Stimulated activated CD4-positive, alpha-beta T cell treated with anti-CD3 and anti-CD28 coated beads, Interleukin-15, amount 100 ng/mL, for 24 hours (primary cell): ENCODE measurements at places on chromosomes 11 and 22.

DNA sequence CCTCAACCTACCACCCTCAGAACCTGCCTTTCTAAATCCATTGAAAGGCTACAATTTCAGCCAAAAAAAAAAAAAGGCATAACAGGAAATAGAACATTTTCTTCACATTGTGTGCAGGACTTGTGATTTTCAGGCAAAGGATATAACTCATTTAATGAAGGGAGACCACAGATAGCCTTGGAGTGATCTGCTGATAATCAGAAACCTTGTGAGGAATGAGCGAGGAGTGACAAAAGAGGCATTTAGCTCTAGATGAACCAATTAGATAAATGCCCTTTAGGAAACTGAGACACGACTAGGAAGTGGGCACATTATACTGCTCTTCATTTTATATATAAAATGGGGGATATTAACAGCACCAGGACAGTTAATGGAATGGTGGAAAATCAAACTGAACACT is 216.5 kb upstream of the GRIA4 start:
- no peak for DNase-seq

DNA sequence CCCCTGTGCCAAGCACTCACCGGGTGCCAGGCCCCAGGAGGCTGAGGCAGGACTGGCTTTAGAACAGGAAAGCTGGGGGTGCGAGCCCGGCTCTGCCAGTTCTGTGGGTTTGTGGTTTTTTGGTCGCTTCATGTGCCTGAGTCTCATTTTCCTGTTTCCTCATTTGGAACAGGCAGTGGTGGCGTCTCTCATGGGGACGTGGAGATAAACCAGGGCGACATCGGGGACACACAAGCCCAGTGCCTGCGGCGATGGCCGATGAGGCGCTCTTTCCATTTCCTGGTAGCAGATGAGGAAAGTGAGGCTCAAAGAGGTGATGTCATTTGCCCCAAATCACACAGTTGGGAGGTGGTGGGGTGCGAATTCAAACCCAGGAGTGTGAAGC is 20.8 kb upstream of the CHKA start:
- peak; percentile 81 for DNase-seq

GRCh38 chr22:40522141-40522540 is 114.4 kb downstream of the MRTFA start:
- no peak for DNase-seq

DNA sequence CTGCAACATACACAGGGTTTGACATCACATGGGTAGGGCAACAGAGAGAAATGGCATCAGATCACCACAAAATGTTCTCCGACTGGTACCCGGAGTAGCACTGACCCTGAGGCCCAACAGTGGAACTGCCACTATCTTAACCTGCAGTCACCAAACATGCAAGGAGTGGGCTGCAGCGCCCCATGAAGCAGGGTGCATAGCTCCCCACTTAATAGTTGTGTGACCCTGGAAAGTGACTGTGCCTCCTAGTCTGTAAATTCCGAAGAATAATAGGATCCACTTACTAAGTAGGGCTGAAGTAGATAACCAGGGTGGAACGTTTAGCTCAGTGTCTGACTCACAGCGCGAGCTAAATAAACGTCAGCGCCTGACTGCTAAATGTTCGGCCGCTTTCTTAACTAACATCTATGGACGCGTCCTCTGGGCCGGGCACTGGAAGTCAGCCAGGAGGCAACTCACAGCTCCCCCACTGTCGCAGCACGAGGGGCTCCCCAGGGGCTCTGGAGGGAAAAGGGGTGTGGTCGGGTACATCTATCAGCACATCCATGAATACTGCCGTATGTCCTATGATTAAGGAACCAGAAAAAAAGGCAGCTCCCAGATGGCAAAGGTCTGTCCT is 777 bp downstream of the LTO1 start:
- DNase-seq: peak; percentile 19

- no peak for DNase-seq
Observed at GRCh38 chr11:119432484-119433357, 9.7 kb upstream of the THY1 start.

DNA sequence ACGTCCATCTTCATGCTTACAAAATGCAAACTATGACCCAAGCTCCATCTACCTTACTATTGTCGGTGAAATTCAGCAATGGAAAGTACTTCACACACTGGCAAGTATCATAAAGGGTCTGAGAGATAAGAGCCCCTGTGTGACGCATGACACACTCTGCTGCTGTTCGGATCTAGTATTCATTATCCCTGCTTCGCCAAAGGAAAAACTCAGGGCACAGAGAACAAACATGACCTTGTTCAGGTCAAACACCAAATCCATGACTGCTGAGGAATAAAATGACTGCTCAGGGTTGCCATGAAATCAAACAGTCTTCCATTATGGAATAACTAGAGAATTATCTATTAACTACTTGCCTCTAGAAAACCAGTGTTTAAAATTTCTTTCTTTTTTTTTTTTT is 73.0 kb downstream of the MICAL3 start:
- DNase-seq: no peak

- no peak for DNase-seq
Observed at GRCh38 chr11:35932681-35933319, 11.1 kb upstream of the LDLRAD3 start.

- DNase-seq: no peak
Observed at GRCh38 chr11:86374069-86374468, 618 bp upstream of the CCDC81 start.

DNA sequence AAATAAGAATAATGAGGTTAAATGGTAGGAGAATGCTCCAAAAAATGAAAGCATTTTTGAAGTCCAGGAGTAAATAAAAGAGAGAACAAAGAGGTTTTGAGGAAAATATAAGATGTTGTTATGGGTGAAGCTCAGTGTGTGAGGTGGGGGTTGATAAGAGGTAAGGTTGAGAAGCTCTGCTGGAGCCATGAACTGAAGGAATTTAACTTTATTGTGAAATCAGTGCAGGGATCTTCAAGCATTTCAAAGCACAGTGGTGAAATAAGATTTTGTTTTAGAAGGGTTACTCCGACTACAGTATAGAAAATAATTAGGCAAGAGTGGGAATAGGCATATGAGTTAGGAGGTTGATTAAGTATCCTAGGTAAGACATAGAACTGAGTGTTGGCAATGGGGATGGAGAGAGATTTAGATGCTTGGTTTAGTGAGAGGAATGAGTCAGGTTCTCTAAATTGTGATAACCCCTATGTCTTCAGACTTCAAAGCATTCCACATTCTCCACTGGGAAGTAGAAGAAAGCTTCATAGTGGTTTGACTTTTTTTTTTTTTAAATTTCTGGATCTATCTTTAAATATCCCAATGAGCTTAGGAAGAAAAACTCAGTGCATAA is 403.2 kb downstream of the AASDHPPT start:
- no peak for DNase-seq

DNA sequence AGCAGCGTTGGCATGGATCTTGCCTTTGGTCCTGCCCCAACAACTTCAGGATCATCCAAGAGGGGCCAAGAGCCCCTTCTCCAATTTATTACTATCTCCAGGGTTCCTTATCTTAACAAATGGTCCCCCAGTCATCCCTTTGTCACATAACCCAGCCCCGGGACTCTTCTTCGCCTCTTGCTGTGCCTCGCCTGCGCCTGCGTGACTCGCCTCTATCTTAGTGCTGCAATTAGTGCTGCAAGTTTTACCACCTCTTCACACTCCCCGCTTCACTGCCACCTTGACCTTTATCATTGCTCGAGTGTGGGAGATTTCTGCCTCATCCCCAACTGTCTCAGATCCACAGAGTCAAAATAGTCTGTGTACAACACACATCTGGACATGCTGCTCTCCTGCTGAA is 4.0 kb upstream of the IGSF22 start:
- DNase-seq: no peak

DNA sequence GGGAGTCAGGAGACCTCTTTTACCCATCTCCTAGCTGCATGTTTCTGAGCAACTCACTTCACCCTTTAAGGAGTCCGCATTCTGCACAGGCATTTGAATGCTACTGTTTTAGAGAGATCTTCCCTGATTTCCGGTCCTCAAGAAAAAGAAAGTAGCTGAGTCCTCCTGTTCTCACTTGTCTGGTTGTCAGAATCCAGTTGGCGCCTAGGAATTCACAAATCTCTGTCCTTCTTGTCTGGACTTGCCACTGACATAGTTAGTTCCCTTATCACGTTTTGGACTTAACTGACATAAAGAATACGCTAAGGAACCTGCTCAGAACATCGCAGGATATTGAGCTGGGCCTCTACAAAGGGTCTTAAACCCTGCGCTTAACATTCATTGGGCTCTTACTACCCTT is 61.3 kb upstream of the OR5P2 start:
- DNase-seq: no peak

- no peak for DNase-seq
Observed at GRCh38 chr11:133164986-133165385, 367.3 kb downstream of the OPCML start.

DNA sequence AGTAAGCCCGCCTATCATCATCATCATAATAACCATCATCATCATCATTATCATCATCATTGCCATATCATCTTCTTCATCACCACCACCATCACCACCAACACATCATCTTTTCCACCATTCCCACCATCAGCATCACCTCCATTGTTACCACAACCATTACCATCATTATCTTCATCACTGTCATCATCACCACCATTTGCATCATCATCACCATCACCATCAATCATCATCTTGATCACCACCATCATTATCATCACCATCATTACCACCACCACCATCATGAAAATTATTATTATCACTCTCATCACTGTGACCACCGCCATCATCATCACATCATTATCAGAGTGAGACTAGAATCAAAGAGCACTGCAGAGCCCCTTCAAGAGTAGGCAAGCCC is 199.4 kb upstream of the SEZ6L start:
- DNase-seq: no peak

DNA sequence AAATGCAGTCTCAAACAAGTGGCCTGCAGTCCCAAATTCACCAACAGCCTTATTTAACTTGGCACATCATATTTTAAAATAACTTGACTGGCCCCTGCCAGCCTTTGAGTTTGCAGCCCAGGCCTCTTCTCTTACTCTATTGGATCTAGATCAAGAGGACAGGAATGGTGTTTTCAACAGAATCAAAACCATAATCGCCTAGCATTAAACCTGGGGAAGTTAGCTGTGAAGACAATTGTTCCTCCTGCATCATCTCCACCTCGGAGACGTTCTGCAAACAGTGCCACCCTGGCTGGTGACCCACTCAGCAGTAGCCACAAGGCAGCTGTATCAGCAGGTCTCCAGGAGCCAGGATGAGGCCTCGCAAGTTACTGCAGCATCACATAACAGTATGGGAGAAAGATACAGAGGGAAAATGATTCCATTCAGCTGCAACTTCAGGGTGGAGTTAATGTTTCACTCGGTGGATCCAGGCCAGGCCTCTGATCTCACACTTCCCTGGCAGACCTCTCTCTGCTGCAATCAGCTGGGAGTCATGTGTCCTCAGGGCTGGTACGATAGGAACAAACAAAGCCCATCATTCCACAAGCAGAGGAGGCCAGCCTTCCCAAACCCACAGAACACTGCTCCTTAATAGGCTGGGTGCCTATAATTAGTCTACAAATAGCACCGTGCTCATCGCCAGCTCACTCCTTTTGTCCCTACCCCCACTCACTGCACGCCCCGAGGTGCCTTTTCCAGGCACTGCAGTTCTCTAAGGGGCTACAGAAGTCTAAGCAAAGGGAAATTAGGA is 18.6 kb upstream of the SCN2B start:
- no peak for DNase-seq

GRCh38 chr11:24755260-24755839 is 258.5 kb downstream of the LUZP2 start:
- no peak for DNase-seq

DNA sequence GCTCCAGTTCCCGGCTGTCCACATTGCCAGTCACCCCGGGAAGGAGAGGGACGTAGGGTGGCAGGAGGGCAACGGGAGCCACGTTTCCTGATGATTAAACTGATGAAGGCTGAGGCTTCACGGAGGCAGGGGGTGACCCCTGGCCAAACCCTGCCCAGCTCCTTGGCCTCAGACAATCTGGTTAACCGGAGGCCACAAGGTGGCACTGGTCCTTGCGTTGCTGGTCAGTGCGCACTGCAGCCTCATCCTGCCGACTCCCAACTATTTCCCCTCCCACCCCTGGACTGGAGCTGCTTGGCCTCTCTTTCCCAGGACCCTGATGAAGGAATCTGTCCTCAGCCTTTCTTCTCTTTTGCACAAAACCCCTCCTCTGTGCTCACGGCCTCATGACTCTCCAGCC is 75.3 kb downstream of the PDE2A start:
- no peak for DNase-seq

DNA sequence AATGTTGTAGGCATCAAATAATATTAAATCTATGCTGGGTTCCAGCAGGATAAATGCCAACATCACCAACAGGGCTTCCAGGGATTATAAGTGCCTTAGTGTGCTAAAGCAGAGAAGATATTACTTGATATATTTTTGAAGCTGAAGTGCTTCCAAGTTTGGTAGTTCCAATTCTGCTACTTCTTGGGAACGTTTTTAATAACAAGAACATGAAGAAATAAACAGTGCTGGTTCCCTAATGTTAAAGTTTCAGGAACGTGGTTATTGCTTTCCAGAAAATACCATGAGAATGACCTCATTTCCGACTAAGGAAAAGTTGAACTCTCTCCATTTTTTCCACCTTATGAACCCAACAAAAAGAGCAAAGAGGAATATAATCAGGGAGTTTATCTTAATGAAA is 4.6 kb upstream of the RNF185 start:
- DNase-seq: no peak

- DNase-seq: no peak
Observed at GRCh38 chr11:16795146-16795545, 56.7 kb downstream of the C11orf58 start.

- DNase-seq: no peak
Observed at GRCh38 chr11:71321433-71322191, 69.2 kb upstream of the SHANK2 start.

GRCh38 chr22:39433476-39434242 is 23.2 kb upstream of the MGAT3 start:
- no peak for DNase-seq

DNA sequence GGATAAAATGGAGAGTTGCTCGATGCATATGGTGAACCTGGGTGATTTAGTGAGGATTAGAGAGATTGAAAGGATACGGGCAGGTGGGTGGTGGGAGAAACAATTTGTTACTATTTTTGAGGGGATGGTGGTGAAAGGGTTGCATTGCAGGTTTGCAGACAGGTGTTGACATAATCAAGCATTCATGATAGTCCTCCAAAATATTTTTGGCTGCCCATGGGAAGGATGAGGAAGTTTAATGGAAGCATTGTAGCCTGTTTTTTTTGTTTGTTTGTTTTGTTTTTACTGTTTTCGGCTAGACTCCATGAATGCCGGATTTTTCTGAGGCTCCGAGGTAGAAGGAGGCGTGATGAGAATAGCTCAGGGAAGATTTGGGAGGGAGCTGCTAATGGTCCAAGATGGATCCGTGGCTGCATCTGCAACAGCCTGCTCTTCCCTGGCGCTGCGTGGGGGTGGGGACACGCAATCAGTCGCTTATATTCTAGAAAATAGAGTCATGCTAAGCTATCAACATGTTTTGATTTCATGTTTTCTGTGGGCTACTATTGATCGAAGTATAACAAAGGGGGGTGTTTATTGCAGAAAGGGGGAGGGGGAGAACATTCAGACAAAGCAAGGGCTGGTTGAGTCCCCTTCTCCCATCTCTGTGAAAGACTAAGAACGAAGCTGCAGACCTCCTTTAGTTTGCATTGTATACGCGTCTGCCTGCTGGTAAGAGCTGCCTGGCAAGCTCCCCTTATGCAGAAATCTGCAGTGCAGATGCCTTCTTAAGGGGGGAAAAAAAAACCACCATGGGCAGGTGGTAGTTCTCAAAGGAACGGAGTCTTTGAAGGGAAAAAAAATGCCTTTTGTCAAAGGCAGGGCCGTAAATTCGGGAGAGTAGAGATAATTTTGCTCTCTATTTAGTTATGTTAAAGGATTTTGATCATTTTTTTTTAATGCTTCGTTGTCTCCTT is 1.0 kb downstream of the RTN3 start:
- DNase-seq: peak; percentile 41
